CD8-positive, alpha-beta memory T cell (primary cell): ENCODE measurements at places on chromosomes 1 and 21. TPM values are rescaled to one million over a fixed set of nuclear protein-coding genes. Genes with fewer than 3 reads are reported as not detected.

DNA sequence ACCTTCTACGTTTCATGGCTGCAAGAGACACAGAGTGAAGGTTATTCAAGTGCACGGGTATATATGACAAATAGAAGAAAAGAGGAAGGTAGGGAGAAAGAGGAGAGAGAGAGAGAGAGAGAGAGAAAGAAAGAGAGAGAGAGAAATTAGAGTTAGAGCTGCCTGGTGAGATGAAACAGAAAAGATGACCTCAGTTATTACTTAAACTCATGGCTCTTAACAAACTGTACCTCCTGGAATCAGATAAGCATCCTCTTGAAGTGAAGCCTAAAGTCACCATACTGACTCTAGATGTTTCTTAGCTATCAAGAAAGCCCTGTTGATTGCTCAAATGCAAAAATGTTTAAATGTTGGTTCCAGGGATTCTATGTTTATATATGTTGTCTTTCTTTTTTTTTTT is 597.7 kb upstream of the ZP4 start:
- DNase-seq: no peak

GRCh38 chr1:33349081-33349759 is 28.3 kb upstream of the A3GALT2 start:
- DNase-seq: peak; percentile 50

- no peak for DNase-seq
These were observed 515.3 kb upstream of the B3GALT2 start for GRCh38 chr1:193701759-193702158.

GRCh38 chr1:182129398-182129797 is 67.9 kb upstream of the ZNF648 start:
- DNase-seq: no peak

DNA sequence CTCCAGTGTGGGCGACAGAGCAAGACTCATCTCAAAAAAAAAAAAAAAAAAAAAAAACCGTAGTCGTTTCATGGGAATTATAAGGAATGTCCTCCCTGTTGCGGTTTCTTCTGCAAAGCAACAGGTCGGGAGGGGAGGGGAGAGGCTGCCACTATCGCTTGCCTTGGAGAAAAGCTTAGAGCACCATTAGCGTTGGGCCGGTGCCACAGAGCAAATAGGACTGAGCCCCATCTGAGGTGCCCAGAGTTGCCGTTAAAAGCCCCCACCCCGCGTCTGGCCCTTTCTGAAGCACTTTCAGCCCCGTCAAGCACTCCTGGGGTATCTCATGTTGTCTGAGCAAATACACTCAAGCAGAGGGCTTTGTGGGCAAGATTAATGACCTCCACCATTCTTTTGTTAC is 2.2 kb downstream of the RIPPLY3 start:
- no peak for DNase-seq

DNA sequence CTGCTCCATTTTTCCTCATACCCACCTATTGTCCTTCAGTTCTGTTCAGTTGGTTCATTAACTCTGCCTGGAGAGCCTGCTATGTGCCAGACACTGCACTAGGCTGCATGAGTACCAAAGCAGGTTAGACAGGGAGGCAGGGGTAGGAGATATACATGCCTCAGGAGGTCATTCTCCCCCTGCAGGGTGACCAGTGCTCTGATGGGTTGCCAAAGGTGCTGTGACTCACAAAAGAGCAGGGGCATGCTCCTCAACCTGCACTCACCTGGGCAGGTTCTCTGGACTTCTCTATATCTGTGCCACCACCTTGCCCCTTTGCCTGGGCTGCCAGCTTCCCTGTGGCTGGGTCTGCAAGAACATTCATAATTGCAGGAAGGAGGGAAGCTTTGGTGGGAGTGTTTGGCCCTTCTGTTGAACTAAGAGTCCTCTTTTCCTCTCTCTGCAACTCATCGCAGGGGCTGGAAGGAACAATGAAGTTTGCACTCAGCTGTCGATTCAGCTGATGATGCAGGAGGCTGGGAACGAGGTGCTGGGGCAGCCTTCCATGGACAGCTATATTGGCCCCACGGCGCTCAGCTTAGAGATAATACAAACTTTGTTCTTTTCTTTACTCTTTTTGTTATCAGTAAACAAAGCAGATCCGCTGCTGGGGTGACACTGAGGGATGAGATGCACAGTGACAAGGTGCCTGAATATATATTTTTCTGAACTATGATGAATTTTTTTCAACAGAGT is 356.4 kb upstream of the PLXNA2 start:
- DNase-seq: no peak

DNA sequence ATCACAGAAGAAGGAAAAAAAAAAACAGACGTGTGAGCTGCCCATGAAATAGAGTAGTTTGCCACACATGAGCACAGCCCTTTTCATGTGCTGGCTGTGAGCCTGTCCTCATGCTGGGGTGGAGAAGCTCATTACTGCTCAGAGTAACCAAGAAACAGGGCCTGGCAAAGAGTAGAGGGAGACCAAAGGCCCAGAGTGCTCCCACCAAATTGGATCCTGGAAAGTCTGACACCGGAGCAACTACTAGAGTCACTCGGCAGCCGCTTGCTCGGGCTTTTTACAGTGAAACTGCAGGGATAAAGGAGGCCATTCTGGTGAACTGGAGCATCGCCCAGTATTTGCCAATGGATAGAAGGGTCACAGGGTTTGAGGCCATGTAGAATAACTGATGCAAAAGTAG is 64.4 kb upstream of the BARHL2 start:
- DNase-seq: no peak

- peak; percentile 26 for DNase-seq
These were observed 50.6 kb upstream of the CNTN2 start for GRCh38 chr1:204992201-204992997.

DNA sequence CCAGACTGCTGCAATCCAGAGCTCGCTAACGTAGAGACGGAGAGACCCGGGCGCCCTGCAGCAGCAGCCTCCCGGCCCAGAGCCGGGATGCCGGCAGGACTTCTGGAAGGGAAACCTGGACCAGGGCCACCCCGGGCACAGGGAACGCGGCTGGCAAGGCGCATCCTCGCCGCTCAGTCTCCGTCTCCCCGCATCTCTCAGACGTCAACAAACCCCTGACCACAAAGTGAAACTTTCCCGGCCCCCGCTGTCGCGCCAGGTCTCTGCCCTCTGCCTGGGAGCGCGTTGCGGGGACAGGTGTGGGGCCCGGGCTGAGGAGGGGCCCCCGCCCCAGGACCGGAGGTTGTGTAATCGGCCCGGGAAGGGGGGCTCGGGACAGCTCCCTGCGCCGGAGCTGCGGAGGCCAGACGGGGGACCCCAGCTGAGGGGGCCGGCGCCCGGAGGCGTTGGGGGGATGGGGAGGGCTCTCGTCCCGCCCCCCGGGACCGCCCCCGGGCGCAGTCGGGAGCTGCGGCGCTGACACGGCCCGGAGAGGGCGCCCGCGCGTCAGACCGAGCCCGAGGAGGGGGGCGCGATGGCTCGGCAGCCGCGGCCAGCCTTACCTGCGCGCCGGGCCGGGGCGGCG is 116.6 kb upstream of the HIVEP3 start:
- DNase-seq: no peak

DNA sequence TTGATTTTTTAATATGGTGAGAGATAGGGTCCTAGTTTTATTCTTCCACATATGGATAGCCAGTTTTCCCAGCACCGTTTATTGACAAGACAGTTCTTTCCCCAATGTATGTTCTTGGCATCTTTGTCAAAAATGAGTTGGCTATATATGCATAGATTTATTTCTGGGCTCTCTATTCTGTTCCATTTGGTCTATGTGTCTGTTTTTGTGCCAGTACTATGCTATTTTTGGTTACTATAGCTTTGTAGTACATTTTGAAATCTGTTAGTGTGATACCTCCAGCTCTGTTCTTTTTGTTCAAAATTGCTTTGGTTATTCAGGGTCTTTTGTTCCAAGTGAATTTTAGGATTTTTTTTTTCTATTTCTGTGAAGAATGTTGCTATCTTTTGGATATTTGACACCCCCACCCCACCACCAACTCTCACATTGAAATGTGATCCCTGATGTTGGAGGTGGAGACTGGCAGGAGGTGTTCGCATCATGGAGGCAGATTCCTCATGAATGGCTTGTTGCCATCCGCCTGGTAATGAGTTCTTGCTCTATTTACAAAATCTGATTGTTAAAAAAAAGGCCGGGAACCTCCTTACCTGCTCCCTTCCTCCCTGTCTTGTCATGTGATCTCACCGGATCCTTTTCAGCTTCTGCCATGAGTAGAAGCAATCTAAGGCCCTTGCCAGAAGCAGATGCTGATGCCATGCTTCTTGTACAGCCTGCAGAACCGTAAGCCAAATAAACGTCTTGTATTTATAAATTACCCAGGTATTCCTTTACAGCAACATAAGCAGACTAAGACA is 54.8 kb upstream of the KRTAP19-8 start:
- DNase-seq: no peak

DNA sequence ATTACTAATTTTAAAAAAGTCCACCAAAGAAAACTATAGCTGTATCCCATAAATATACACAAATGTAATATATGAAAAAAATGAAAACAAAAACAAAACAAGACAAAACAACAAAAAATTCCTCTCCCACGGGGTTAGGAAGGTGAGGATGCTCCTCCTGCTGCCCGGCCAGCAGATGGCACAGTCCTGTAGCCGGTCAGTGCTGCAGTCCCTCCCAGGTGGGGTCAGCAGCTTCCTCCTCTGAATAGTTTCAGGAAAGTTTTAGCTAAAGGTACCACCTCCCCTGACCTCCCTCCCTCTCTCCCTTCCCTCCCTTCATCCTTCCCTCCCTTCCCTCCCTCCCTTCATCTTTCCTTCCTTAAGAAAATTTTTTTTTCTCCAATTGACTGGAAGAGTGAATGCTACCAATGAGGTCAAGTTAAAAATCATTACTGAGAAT is 67.8 kb upstream of the BCL10 start:
- DNase-seq: no peak

- DNase-seq: no peak
These were observed 10.4 kb upstream of the ZNF669 start for GRCh38 chr1:247114351-247115140.

- DNase-seq: no peak
These were observed 19.5 kb upstream of the TNFRSF1B start for GRCh38 chr1:12147201-12147701.

DNA sequence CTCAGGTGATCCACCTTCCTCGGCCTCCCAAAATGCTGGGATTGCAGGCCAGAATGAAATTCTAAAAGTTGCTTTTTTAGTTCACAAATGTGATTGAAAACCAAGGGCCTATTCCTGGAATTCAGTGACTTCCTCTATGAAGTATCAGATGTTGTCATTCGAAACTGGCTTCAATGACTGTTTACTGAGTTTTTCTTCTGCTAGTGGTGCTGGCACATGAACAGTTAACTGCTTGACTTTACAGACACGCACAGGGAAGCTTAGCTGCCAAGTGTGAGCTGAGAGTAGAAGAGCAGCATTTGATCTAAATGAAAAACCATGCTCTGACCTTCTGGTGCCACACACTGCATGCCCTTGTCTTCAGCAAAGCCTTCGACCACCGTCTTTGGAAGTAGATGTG is 32.8 kb upstream of the AJAP1 start:
- no peak for DNase-seq

- DNase-seq: no peak
These were observed 105.0 kb downstream of the MATN1 start for GRCh38 chr1:30618335-30618747.

DNA sequence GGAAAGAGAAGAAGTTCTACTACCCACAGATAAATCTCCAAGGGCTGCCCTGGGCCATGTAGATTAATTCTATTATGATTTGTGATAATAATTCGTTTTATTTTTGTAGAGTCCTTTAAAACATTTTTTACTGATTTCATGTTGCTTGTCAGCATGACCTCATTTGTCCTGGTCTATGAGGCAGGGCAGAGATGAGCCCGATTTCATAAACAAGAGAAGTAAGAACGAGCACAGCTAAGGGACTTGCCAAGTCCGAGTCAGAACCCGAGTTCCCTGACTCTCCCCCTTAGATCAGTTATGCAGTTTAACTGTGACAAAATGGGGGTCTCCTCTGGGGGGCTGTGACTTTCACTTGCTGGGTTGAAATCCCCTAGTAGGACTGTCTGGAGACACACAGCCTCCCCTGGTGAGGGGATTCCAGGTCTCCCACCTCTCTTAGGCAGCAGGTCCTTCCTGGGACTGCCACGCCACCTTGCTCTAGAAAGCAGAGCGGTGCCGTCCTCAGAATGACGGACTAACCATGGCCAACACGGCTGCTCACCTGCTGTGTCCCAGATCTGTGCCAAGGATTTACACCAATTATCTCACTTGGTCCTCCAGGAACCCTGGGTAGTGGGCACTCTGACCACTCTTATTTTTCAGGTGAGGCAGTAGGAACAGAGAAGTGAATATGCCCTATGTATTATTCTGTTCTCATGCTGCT is 31.0 kb upstream of the SOX13 start:
- DNase-seq: no peak

DNA sequence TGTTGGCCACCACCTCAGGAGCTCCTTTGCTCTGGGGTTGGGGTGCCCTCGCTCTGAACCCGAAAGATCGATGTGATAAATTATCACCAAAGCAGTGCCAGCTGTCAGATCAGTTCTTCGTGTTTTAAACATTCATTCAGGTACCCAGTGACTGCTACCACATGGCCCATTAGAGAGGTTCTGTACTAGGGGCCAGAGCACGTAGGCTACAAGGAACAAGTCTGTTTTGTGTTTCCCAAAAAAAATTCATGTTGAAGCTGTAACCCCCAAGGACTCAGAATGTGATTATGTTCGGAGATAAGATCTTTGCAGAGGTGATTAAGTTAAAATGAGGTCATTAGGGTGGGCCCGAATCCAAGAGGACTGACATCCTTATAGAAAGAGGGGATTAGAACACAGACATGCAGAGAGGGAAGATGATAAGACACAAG is 526.9 kb downstream of the NPHP4 start:
- no peak for DNase-seq

GRCh38 chr1:103469801-103470200 is 55.7 kb upstream of the RNPC3 start:
- DNase-seq: no peak

- DNase-seq: no peak
These were observed 24.9 kb downstream of the PRKCZ start for GRCh38 chr1:2074944-2075740.

DNA sequence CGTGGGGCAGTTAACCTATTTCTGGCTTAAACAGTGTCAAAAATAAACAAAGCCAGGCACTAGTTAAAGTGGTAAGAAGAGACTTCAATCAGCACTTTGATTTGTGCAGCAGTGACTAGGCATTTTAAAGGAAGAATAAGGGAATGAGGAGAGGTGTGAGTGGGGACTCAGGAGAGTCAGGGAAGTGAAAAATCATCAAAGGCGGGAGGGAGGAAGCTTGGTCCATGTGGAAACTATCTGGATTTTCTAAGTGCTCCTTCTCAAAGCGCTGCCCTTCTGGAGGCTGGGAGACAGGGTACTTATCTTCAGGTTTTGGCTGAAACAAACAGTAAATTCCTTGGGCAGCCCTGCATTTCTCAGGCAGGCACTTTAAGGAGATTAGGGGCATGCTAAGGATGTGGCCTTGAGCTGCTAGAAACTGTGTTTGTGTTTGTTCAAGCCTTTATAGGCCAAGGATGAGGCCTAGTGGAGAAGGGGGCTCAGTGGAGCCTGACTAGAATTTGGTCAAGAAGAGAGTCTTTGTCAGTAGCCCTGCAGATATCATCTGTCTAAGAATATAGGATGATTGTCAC is 486.5 kb downstream of the SIPA1L2 start:
- DNase-seq: no peak

NEXN gene
- 0.09 TPM for total RNA-seq

CELSR2 gene
- 2.8 TPM for total RNA-seq

RHBDL2 gene
- total RNA-seq: not detected

CFHR4 gene
- not detected for total RNA-seq

VHLL gene
- 0.35 TPM for total RNA-seq

IFNLR1 gene
- total RNA-seq: 6.1 TPM

RAP1GAP gene
- total RNA-seq: 0.50 TPM

SPRR5 gene
- not detected for total RNA-seq

F13B gene
- total RNA-seq: not detected
